ENCODE measurements at places on chromosomes 6 and 20.

- no peak for DNase-seq
These were observed 21.3 kb upstream of the PDE10A start for GRCh38 chr6:165684333-165684732.

DNA sequence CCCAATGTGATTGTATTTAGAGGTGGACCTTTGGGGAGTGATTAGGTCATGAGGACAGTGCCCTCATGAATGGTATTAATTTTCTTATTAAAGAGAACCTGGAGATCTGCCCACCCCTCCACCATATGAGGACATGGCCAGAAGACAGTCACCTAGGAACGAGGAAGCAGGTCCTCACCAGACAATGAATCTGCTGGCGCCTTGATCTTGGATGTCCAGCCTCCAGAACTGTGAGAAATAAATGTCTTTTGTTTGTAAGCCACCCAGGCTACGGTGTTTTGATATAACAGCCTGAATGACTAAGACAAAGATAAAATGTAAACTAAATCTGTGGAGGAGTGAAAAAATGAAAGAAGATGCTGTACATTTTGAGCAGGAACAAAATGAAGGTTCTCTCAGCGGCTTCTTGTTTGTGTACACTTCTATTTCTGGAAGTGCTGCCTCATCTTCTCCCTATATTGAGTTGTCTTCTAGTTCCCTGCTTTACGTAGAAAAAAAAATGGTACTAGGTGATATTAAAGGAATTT lies 1.5 kb upstream of the IPCEF1 start:
- no peak for DNase-seq

- no peak for DNase-seq
These were observed 58.1 kb upstream of the SNRPB2 start for GRCh38 chr20:16671753-16672152.

GRCh38 chr6:160167604-160168399 lies 46.2 kb downstream of the SLC22A1 start:
- DNase-seq = no peak

DNA sequence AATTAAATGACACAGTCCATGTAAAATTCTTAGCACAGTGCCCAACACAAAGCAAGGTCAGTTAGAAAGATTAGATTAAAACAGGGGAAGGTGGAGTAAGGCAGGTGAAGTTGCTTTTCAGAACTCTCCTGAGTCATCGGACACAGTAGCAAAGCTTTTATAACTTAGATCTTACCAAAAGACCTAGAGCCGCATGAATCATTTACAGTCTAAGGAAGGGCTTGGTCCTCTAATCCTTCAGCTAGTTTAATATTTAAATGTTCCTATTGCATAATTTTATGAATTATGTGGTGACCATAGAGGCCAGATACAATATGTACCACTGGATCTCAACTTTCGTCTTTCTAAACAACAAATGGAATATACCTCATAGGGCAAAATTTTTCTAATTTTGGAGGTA lies 202.1 kb upstream of the SNX9 start:
- DNase-seq = no peak

- DNase-seq = no peak
These were observed 141.3 kb downstream of the FUT9 start for GRCh38 chr6:96157018-96157565.

DNA sequence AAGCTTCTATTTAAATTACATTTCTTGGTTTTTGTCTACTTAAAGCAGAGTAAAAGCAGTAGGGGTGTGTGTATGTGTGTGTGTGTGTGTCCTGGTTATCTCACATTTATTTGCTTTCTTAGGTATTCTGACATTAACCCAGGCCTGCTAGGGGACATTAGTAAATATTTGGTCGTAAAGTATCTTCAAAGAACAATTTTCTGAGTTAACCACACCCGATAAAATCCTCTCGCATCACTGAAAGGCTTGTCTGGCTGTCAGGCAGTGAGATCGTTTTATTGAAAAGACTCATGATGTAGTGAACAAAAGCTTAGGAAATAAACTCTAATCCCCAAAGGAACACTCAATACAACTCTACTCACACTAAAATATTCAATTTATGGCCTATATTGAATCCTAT lies 77.9 kb downstream of the ZNF217 start:
- DNase-seq = no peak

- no peak for DNase-seq
These were observed 298.5 kb downstream of the EYA4 start for GRCh38 chr6:133539502-133540259.

DNA sequence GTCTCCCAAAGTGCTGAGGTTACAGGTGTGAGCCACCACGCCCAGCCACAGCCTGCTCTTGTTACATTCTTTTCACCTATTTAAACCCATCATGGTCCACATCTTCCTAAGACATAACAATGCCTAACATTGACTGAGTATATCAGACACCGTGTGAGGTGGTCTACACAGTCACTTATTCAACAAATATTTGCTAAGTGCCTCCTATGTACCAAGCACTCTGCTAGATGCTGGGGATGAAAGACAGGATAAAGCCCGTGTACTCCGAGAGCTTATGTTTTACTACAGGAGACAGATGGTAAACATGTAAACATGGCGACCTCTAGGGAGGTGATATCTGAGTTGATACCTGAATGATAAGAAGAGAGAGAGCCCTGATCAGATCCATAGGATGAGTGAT lies 12.7 kb downstream of the BCL2L1 start:
- DNase-seq = no peak

GRCh38 chr20:56411759-56412472 lies at the start of gene CASS4:
CASS4 (plus strand) TSS chr20:56412260; CDS start chr20:56412459, 199 bp downstream.
- no peak for DNase-seq

GRCh38 chr6:87682310-87682709 lies 19.7 kb downstream of the AKIRIN2 start:
- DNase-seq = no peak

- no peak for DNase-seq
These were observed 30.5 kb upstream of the SMIM8 start for GRCh38 chr6:87291883-87292282.
